ENCODE measurements at places on chromosomes 1 and 21. TPM values are rescaled to one million over a fixed set of nuclear protein-coding genes. Genes with fewer than 3 reads are reported as not detected.

Gene FAM76A
- total RNA-seq, result 12.3 TPM

Gene MTMR11
- 2.5 TPM for total RNA-seq

Gene OR2M3
- not detected for total RNA-seq

Gene ZBTB37
- 7.9 TPM for total RNA-seq

Gene SPRR3
- not detected for total RNA-seq

Gene ZNF593OS
- not detected for total RNA-seq

Gene RBP7
- total RNA-seq, result 31.9 TPM

Gene UTS2
- not detected for total RNA-seq

Gene IL10RB
- total RNA-seq, result 6.3 TPM

Gene OVAAL
- 1.5 TPM for total RNA-seq

Gene TFAP2E
- total RNA-seq, result 0.37 TPM

DNA sequence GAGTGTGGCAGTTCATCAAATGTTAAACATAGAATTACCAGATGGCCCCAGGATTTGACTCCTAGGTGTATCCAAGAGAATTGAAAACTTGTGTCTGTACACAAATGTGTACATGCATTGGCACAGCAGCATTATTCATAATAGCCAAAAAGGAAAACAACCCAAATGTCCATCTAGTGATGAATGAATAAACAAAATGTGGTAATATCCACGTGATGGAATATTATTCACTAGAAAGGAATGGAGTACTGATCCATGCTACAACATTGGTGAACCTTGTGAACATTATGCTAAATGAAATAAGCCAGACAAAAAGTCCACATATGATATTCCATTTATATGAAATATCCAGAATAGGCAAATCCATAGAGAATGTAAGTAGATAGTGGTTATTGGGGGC is 77.7 kb downstream of the RAVER2 start:
- DNase-seq, result no peak

- no peak for DNase-seq
Measured at GRCh38 chr1:116359060-116359830, 13.8 kb upstream of the ATP1A1 start.

DNA sequence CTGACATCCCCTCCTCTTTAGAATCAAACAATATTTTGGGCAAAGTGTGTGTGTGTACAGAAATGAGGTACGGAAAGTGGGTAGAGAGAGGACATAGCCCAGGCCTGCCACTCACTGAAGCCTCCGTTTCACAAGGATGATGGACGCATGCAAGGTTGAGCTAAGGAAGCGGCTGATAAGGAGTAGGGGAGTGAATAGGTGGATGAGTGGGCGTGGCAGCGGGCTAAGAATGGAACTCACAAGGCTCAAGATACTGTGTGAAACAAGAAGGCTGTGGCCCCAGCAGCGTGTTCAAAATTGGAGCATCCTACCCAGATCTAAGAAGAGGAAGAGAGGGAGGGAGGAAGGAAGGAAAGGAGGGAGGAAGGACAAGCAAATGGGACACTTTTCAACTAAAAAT is 37.5 kb downstream of the VWA5B1 start:
- no peak for DNase-seq

DNA sequence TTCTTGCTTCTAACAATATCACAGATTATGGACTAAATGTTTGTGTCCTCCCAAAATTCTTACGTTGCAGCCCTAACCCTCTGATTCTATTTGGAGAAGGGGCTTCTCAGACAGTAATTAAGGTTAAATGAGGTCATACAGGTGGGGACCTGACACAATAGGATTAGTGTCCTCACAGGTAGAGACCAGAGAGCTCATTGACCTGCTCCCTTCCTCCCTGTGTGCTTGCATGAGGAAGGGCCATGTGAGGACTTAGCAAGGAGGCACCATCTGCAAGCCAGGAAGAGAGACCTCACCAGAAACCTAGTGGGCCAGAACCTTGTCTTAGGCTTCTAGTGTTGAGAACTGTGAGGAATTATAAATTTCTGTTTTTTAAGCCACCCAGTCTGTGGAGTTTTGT is 322.6 kb downstream of the SMYD3 start:
- DNase-seq, result no peak

GRCh38 chr1:115547696-115548095 is 94.1 kb upstream of the VANGL1 start:
- DNase-seq, result no peak

DNA sequence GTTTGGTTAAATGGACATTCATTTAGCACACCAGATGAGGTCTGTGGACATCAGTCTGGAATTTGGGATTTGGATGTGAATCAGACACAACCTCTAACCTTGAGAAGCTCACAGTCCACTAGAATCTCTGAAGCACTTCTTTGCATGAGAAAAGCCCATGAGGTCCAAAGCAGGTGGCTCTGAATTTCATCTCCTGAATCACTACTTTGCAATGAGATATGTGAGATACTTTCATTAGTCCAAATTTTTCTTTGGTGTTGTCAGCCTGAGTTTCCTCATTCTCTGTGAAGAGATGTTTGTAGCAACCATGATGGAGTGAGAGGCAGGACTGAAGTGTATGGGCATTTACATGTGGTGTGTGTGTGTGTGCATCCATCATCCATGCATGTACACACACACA is 16.5 kb upstream of the LCE2D start:
- no peak for DNase-seq

DNA sequence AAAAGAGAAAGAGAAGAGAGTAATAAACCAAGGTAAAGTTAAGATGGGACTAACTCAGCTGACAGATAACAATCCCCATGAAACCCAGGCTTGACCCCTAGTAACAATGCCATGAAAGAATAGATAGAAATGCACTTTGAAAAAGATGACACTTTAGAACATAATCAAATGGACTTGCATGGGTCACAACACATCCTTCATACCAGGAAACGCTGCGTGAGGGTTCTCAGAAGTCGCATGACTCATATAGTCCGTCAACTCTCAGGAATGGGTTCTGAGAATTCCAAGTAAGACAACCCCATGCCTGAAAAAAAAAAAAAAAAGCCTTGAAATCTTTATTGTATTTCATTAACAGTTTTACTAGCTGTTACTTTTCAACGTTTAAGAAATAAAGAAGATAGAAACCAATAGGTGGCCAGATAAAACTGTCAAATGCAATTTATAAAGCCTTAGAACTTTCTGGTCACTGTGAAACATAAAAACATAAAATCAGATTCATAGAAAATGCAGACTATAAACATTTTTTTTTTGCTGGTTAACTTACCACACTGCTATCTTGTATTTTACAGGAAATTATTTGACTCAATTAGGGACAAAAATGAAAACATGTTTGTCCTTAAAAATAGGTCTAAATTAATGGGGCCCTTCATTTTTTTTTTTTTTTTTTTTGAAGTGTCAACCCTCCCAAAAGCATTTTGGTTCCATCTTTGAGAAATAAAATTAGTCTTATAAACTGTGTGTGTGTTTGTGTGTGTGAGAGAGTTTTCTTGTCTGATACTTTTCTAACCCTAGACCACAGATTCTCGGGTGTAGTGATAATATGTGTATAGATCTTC is 202.1 kb downstream of the NCAM2 start:
- DNase-seq, result peak; percentile 26

DNA sequence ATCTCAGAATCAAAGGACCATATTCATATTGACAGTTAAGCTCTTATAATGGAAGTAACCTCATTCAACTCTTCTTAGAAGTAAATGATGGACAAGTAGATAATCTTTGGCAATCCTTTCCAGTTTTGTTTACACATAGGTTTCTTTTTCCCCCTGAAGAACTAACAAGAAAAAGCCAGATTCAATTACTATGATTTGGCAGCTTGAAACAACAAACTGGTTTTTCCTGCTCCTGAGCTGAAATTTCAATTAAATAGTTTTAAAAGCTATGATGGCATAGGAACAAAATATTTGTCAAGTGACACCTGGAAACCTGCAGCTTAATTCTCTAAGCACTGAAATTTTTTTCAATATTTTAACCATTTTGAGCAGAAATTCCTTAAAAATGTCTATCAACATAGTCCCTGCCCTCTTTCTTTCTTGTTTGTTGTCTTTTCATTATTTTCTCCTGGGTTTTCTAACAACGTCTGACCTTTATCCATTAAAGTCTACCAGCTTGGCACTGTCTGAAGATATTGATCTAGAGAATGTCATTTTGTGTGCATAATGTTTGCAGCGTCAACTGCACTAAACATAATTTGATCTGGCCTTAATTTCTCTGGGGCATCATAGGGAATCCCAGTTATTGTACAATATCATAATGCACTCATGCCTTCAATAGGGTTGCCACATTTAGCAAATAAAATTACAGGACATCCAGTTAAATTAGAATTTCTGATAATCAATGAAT is 4.0 kb upstream of the SLC35A3 start:
- no peak for DNase-seq

DNA sequence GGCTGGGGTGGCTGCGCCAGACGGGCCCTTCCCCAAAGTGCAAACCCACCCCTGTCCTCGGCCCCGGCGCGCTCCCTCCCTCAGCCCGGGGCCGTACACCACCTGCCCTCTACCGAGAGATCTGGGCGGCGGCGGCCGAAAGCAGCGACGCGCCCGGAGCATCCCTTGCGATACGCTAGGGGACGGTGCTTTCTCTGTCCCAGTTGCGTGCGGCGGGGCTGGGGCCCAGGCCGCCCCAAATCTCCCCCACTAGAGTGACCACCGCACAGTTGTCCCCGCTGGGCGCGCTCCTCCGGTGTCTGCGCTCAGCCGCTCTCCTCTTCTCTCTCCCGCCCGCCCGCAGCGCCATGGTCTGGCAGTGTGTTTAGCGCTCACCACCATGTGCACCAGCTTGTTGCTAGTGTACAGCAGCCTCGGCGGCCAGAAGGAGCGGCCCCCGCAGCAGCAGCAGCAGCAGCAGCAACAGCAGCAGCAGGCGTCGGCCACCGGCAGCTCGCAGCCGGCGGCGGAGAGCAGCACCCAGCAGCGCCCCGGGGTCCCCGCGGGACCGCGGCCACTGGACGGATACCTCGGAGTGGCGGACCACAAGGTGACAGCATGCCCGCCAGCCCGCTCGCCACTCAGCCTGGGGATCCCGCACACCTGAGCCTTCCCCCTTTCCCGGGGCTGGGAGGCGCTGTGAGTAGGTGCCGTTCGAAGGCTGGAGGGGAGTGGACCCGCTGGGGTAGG is 1.0 kb downstream of the ST6GALNAC5 start:
- no peak for DNase-seq

DNA sequence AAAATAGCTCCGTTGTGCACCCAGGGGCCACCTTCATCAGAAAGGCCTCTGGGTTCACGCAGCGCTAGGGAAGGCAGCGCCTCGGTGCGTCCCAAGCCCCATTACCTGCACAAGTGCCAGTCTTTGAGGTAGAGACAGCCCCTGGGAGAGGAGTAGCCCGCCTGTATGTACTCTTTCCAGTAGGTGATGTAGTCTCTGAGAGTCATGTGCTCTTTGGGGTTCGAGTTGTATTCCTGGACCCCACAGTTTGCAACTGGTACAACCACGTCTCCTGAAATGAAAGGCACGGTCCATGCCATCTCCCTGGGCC is 601 bp downstream of the JMJD4 start:
- DNase-seq, result no peak

- no peak for DNase-seq
Measured at GRCh38 chr1:205783904-205784303, 8.6 kb upstream of the RAB29 start.

GRCh38 chr21:31873275-31873695 is 465 bp downstream of the HUNK start:
- DNase-seq, result peak; percentile 42

- DNase-seq, result no peak
Measured at GRCh38 chr1:151859891-151860293, 6.4 kb upstream of the THEM5 start.

GRCh38 chr1:223189903-223190724 is 47.1 kb upstream of the TLR5 start:
- no peak for DNase-seq

- no peak for DNase-seq
Measured at GRCh38 chr1:81412954-81413353, 387.8 kb upstream of the ADGRL2 start.

GRCh38 chr1:160522622-160523345 is at the start of gene SLAMF6:
Gene SLAMF6 (minus strand): TSS chr1:160523255. CDS start chr1:160523192, 63 bp downstream.
- no peak for DNase-seq
